ENCODE measurements at places on chromosomes 1 and 21.

GRCh38 chr1:53804181-53804580 is 33.9 kb downstream of the NDC1 start:
- DNase-seq = no peak

DNA sequence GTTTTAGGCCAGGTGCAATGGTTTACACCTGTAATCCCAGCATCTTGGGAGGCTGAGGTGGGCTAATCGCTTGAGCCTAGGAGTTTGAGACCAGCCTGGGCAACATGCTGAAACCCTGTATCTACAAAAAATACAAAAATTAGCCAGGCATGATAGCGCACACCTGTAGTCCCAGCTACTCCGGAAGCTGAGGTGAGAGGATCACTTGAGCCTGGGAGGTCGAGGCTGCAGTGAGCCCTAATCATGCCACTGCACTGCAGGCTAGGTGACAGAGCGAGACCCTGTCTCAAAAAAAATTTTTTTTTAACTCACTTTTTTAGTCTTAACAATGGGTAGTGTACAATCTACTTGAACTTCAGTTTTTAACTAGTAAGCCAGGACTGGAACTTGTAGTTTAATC is 137.5 kb downstream of the HS2ST1 start:
- DNase-seq = no peak

DNA sequence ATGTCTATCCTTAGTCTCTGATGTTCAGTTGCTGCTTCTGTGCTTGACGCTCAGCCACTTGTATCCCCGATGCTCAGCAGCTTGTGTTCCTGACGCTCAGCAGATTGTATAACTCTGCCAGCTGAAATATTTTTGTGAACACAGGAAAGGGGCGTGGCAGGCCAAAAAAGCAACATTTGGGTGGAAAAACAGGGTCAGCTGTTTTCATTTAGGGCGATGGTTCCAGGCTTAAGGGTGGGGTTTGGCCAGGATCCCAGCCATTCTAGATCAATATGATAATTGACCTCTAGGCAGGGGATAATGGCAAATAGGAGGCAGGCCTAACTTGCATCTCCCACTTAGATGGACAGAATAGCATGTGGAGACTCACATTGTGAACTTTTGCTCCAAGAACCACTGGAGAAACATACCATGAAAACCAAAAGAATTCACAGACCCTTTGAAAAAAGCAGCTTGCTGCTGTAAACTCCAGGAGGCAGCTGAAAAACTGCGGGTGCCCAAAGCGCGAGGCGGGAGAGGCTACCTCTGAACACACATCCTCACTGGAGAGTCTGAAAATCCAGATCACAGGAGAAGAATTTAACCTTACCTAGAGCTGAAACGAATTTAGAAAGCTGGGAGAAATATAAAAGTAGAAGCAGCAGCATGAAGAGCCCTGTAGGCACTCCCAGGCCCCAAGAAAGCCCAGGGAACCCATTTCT is 58.3 kb downstream of the ZNF648 start:
- DNase-seq = peak; percentile 60

- no peak for DNase-seq
These were observed 137.6 kb downstream of the ZMYM4 start for GRCh38 chr1:35406103-35406502.
